CD4-positive, alpha-beta T cell treated with Interleukin-17A for 1 hour (primary cell): ENCODE measurements at places on chromosomes 2 and 18.

- no peak for DNase-seq
Observed at GRCh38 chr2:222305516-222306392, 7.0 kb upstream of the PAX3 start.

GRCh38 chr2:89841476-89841840 lies 1150.0 kb downstream of the RPIA start:
- no peak for DNase-seq

- peak; percentile 97 for DNase-seq
Observed at GRCh38 chr2:231780909-231781797, at the start of gene PDE6D. TSS of gene PDE6D (minus strand) at chr2:231781282. CDS start at chr2:231781114, 168 bp downstream.

- DNase-seq, result no peak
Observed at GRCh38 chr18:62938487-62938886, 223.1 kb downstream of the PHLPP1 start.

DNA sequence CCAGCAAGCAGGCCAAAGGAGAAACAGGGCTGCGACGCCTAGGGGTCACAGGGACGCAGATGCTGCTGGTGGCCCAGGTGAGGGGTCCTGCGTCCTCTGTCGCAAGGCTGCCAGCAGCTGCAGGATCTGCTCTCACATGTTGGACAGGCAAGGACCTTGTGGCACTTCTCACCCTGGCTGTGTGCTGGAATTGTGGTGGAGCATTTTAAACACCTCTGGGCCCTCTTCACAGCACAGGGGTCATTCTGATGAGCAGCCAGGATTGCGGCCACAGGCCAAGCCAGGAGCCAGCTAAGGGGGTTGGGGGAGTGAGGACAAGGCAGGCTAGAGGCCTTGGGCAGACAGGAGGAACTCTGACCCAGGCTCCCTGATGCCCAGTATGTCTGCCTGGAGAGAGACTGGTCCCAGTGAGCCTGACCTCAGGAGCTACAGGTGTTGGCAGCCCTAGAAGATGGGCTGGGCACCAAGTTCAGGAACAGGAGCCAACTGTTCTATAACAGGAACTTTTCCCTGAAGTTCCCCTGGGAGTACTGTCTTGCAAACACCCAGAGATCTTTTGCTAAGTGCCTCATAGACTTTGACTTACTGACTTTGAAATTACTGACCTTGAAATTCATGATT lies 40.2 kb downstream of the EFR3B start:
- DNase-seq, result no peak

DNA sequence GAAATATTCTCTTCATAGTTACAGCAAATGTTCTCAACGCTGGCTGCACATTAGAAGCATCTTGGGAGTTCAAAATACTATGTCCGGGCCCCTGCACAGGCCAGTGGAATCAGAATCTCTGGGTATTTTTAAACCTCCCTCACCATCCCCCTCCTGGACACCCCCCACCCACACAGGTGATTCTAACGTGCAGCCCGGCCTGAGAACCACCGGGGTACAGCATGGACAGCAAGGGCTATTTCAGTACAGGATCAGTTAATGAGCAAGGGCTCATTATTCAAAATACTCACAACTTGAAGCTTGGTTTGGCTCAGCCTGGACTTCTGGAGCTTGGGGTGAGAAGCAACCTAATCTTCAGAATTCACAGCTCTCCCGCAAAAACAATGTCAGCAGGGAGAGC lies 31.4 kb downstream of the INO80C start:
- no peak for DNase-seq

GRCh38 chr2:165874445-165875039 lies 79.0 kb downstream of the TTC21B start:
- DNase-seq, result peak; percentile 71

DNA sequence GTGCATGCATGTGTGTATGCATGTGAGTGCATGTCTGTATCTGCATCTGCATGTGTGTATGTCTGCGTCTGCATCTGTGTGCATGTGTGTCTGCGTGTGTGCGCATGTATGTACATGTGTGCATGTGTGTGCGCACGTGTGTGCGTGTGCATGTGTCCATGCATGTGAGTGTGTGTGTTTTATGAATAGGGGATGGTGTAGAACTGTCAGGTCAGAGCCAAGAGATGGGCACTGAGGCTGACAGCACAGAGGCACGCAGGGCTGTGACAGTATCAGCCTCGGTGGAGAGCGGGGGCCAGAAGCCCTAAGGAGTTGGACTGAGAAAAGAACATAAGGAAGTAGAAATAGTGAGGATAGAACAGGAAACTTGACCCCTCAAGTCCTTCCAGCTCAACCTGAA lies 494.0 kb upstream of the MYT1L start:
- DNase-seq, result no peak

- DNase-seq, result no peak
Observed at GRCh38 chr2:69118609-69119008, 105.6 kb downstream of the ANTXR1 start.

- DNase-seq, result no peak
Observed at GRCh38 chr2:54372361-54372760, 83.8 kb upstream of the SPTBN1 start.

GRCh38 chr2:28764909-28765711 lies 13.5 kb downstream of the PPP1CB start:
- DNase-seq, result no peak

DNA sequence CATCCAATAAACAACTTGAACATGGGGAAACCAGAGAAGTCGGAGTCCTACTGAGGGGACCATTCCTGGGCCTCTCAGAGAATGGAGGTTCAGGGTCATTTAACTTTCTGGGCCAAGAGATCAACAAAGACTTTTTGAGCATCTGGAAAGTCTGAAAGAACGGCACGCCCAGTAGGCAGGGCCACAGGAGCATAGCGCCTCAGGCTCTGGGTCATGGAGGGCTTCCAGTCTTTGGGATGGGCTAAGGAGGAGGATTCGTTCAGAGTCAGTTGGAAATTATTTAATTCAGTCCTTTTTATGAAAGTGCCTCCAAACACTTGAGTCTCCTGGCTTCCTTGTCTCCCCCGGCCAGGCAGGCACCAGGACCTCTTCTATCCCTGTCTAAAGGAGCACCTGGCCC lies 101.1 kb upstream of the GLI2 start:
- DNase-seq, result no peak
